Pulmonary artery endothelial cell (primary cell): ENCODE measurements at places on chromosomes 12 and 14. TPM values are rescaled to one million over a fixed set of nuclear protein-coding genes. Genes with fewer than 3 reads are reported as not detected.

The GALNT9 gene
- total RNA-seq = 0.11 and 0.33 TPM in 2 replicates

The ADAM21 gene
- 0.28 and 0.40 TPM in 2 replicates for total RNA-seq

The POU6F1 gene
- 1.3 and 1.9 TPM in 2 replicates for total RNA-seq

The GLIPR1L1 gene
- total RNA-seq = not detected in 2 replicates

The OR4K1 gene
- not detected in 2 replicates for total RNA-seq

The PMCH gene
- total RNA-seq = 0.32 and 0.66 TPM in 2 replicates

The RTN1 gene
- 0.78 and 1.5 TPM in 2 replicates for total RNA-seq

DNA sequence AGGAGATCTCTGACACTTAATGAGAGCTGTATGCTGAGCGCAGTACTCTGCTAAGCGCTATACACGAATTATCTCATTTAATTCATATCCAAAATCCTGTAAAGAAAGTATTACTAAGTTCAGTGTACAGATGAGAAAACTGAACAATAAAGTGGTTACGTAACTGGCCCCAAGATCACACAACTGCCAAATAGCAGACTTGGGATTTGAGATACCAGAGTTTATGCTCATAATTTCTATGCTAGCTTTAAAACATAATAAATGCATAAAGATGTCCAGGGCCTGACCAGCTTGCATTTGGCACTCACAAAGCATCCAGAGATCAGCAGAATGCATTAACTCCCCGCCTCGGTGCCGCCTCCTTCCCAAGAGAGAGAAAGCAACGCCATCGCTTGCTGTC lies 83.2 kb upstream of the PWP1 start:
- no peak for DNase-seq

GRCh38 chr12:3241621-3242020 lies 164.4 kb downstream of the TSPAN9 start:
- DNase-seq = no peak

DNA sequence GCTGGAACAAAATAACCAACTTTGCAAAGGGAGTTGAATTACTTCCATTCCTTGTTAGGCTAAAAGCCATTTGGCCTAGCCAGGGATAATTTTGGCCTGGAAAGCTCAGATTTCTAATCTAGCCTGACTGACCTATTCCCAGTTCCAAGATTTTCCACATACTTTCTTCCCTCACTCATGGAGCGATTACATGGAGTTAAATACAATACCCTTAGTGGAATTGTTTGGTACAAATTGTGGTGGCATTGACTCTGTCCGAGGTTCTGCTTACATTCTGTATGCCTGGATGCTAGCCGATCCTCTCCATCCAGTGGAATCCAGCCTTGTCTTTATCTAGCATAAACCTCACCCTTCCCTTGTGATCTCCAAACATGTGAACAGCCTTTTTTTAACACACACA lies 965.1 kb downstream of the DIO2 start:
- DNase-seq = no peak

GRCh38 chr12:107461222-107461975 lies 224.2 kb upstream of the PWP1 start:
- DNase-seq = no peak

GRCh38 chr12:4997939-4998338 lies 45.7 kb upstream of the KCNA5 start:
- DNase-seq = no peak

DNA sequence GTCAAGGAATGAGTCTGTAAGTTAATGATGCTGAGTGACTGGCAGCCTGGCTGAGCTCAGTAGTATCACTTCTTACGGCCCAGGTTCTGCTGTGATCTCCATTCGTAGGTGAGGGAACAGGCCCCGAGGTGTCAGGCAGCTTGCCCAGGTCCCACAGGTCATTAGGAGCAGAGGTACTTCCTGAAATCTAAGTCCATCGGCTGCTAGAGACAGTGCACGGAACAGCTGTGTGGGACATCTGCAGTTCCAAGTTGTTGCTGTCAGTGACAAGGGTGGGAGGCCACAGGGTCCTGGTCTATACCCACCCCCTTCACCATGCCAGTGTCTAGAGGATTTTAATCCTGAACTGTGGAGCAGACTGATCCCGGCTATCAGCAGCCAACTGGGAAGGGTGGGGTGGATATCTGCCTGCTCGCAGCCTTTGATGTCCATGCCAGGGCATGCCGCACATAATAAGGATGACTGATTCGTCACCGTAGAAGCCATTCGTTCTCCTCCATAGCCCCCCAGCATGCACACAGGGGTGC lies 82.3 kb upstream of the RIN3 start:
- DNase-seq = no peak

DNA sequence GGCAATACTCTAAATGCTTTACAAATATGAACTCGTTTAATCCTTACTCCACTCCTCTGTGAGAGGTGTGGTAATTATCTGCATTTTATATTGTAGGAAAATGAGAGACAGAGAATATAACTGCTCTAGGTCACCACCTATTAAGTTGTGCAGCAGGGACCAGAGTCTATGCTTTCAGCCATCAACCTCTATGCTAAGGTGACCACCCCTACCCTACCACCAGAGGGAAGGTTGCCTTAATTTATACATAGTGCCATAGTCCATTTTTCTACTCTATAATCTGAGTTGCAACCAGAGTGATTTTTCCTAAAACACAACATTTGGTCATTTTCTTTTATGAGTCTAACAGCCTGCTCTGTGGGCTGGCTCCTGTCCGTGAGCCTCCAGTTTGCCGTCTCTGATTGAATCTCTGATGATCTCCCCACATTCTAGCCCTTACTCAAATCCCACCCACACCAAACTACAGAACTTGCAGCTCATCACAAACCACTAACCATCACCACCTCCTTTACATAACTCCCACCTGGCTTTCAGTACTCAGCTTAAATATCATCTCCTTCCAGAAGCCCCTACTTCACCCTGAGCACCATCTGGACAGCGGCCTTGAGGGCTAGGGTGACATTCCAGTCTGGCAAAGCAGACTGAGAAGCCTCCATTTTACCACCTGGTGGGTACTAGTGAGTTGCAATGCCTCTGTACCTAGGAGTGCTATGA lies 126.6 kb downstream of the PPM1H start:
- no peak for DNase-seq

- no peak for DNase-seq
These were observed 71.4 kb downstream of the AKAP6 start for GRCh38 chr14:32400480-32400879.

- no peak for DNase-seq
These were observed 1.1 kb upstream of the MBD6 start for GRCh38 chr12:57521525-57522010.

DNA sequence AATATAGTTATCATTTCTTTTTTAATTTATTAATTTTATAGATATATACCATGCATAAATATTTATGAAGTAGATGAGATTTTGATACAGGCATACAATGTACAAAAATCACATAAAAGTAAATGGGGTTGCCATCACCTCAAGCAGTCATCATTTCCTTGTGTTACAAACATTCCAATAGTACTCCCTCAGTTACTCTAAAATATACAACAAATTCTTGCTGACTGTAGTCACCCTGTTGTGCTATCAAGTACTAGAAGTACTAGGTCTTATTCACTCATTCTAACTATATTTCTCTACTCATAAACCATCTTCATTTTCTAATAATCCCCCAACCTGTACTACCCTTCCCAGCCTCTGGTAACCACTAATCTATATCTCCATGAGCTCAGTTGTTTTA lies 432.6 kb upstream of the SYT1 start:
- DNase-seq = no peak

DNA sequence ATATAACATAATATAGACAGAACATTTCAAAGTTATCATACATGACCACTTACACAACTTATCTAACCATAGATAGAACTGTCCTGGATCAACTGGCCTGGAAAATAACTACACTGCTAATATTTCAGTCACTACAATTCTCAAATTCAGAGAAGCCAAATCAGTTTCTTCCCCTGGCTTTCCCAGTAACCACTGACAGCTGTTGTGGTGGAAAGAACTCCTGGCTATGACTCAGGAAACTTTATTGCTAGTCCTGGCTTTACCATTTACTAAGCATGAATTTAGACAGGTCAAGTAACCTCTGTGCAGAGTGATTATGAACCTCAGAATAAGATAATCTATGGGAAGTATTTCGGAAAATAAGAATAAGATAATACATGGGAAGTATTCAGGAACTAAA lies 244.9 kb upstream of the DIO2 start:
- DNase-seq = no peak

GRCh38 chr12:8154526-8154925 lies 2.3 kb upstream of the ZNF705A start:
- DNase-seq = no peak

DNA sequence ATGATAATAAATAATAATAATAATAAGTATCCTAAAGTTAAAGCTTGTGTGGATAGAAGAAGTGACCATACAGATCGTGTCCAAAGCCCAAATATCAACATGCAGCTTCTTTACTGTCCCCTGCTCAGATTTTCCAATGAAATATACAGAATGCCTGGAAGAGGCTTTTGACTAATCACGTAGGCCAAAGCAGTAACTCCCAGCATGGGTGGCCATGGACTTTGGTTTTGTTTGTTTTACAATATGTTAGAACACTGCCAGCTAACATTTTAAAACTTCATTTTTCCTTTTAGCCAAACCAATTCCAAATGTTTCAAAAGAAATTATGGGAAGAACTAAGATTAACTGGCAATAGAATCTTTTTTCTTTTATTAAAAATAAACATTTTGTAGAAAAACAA lies 400.0 kb upstream of the FLRT2 start:
- no peak for DNase-seq

DNA sequence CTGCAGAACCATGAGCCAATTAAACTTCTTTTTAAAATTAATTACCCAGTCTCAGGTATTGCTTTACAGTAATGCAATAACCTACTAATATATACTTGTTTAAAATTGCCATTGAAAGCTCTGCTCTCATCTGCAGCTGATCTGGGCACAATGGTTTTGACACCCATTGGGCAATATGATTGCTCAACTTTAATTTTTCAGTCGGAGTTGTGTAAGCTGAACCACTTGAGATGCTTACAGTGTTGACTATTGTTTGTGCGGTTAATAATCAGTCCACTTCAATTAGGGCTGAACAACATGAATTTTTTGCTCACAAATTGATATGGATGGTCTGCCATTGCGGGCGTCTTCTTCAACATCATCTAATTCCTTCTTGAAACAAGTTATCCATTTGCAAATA lies 18.0 kb upstream of the OR4K5 start:
- no peak for DNase-seq

DNA sequence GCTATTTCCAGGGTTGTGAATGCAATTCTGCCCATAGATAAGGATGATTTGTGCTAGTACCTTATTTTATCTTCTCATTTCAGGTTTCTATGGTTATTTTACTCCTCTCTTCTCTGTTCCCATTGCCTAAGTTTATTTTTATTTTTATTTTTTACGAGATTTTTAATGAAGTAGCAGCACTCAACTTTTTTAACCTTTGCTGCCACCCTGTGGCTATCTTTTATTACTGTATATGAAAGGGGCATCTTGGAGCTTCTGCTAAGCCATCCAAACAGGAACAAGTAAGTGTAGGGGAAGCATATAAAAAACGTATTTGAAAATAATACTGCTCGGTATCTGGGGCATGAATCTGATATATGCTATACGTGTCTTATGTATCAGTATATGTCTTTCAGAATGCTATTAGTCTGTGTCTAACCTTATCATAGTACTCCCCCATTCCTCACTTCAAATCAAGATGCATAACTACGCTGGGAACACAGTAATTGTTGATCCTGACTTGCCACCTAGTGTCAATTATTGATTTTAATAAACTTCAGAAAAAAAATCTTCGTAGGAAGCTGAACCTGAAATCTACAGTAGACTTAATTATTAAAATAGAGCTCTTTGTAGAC lies 60.3 kb downstream of the KLRG1 start:
- no peak for DNase-seq

DNA sequence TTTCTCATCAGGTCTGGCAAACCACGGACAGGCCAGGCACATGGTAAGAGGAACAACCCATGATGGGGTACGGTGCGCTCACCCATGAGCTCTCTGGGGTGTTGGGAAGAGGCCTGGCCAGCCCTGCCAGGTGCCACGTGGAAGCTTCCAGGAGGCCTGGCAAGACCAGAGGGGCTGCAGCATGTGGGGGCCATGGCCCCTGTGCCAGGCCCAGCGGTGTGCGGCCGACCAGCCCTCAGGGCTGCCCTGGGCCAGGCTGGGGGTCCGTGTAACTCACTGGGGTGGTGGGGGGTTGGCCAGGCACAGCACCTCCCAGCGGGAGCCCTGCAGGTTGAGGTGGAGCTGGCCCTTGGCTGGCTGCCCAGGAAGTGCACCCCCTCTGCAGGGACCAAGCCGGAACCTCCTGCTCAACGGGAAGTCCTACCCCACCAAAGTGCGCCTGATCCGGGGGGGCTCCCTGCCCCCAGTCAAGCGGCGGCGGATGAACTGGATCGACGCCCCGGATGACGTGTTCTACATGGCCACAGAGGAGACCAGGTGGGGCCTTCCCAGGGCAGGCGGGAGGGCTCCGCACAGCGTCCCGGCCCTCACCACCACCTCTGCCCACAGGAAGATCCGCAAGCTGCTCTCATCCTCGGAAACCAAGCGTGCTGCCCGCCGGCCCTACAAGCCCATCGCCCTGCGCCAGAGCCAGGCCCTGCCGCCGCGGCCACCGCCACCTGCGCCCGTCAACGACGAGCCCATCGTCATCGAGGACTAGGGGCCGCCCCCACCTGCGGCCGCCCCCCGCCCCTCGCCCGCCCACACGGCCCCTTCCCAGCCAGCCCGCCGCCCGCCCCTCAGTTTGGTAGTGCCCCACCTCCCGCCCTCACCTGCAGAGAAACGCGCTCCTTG lies 4.9 kb upstream of the CRIP2 start:
- DNase-seq = no peak

DNA sequence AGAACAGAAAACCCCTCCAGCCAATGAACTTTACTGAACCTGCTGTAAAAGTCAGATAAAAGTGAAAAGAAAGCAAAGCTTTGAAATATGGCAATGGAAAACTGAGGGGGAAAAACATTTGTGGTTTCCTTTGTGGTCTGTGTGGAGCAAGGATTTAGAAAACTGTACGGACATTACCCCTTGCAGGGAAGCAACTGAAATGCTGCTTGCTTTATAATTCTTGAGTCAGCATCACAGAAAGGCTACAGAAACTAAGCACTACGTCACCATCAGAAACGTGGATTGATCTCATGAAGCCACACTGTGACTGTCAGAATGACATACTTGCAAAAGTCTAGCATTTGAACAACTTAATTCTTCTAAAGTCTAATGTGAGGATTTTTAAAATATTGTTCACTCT lies 2.4 kb upstream of the KCNC2 start:
- DNase-seq = no peak

- no peak for DNase-seq
These were observed 17.5 kb upstream of the BICD1 start for GRCh38 chr12:32089156-32089555.

GRCh38 chr14:64937821-64938193 lies 4.7 kb downstream of the GPX2 start:
- DNase-seq = no peak
